ENCODE measurements at places on chromosomes 12 and 14.

DNA sequence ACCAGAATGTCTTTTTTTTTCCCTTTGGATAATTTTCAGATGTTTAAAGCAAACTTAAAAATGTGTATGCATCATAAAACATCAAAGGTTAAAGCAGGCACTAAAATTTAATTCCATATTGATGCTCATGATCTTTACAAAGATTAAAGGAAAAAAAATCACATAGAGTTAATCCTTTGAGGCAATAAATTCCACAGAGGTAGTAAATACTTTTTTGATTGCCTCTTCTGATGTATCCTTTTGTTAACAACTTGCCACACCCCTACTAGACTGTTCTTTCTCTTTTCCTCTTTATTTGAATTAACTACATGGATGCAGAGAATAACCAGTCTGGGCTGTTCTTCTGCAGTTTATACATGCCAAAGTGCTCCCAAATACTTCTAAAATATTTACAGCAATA lies 45.2 kb upstream of the KCNJ8 start:
- no peak for DNase-seq

DNA sequence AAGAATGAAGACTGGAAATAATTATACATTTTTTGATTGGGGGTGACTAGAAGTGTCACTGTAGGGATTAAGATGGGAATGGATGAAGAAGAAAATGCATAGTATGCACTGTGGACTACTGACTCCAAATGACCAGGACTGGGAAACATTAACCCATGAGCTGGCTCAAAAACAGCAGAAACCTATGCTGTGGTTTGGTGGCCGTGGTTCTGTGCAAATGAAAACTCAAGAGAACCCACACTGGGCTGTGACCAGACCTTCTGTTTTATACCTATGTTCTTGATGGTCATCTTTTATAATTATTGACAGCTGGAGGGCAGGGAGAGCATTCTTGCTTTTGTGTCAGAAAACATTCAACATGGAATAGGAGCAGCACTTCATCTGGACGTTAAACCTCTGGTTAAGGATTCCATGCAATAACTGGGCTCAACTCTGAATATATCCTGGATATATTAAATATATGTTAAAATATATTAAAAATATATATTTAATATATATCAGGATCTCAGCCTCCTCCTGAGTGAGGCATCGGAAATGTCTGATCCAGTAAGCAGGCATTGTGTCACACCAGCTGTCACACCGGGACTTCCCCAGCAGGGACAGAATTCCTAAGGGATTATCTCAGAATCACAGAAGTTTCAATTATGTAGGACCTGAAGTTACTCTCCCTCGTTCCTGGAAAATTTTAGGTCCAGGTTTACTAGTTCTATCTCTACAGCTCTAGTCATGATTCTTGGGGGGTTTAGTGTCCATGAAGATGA lies 48.5 kb downstream of the BBS10 start:
- no peak for DNase-seq

DNA sequence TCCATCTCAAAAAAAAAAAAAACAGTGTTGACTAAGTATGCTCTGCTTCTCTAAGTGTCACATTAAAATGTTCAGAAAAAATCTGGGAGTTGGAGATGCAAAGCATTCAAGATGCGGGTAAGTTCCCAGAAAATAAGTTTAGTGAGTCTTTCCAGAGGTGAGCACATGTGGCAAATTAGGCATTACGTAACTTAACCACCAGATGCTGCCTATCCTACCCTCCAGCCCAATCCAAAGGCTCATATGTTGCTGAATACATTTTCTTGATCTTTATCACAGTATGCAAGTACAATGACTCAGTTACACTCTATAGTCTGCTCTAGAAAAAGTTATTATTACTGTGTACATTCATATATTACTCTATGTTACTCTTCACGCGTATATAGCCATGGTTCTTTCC lies 3.6 kb downstream of the SLC2A14 start:
- no peak for DNase-seq

GRCh38 chr12:78878459-78878858 lies 13.9 kb downstream of the SYT1 start:
- no peak for DNase-seq

DNA sequence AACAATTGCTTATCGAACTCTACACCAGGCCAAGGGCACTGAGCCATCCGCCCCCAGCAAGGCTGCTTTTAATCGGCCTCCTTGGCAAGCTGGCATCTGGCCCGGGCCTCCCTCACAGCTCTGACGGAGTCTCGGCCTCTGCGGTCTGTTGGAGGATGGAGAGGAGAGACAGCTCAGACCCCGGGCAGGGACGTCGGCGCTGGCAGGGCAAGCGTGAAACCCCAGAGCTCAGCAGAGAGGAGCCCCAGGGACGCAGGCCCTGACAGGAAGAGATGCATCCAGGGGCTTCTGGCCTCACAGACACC lies 17.5 kb downstream of the CAMKK2 start:
- no peak for DNase-seq

- DNase-seq: no peak
Observed at GRCh38 chr12:68623984-68624383, 13.3 kb downstream of the RAP1B start.

DNA sequence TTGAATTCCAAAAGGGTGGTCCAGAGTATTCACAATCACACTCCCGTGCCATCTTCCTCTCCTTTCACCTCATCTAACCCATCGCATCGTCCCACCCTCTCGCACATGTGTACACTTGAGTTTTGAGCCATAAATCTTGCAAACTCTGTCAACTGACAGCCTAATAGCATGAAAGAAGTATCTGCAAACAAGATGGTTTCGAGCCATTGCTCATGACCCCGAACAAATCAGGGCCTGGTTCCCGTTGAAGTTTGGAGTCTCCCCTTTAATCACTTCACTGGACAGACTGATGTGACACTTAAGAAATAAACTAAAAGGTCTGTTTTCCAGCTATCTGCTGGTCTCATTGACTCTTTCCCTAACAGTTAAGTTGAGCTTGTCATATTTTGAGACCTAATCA lies 223.6 kb upstream of the SOX5 start:
- no peak for DNase-seq

- DNase-seq: no peak
Observed at GRCh38 chr12:89468648-89469326, 55.8 kb downstream of the GALNT4 start.

DNA sequence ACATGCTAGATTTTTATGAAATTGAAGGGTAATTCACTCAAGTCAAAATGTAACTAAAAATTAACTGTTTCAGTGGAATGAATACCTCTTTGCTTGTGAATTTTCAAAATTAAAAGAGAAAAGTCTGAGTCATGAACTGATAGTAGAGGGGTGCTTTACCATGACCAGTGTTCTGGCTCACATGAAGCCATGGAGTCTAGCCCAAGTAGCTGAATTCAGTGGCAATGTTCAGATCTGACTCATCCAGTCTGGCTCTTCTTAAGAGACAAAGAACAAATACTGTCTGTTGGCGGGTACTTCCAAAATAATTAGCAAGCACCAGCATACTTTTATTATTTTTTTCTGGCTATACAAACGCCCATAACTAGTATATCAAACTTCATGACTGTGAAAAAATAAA lies 366.3 kb upstream of the GARIN6 start:
- no peak for DNase-seq

DNA sequence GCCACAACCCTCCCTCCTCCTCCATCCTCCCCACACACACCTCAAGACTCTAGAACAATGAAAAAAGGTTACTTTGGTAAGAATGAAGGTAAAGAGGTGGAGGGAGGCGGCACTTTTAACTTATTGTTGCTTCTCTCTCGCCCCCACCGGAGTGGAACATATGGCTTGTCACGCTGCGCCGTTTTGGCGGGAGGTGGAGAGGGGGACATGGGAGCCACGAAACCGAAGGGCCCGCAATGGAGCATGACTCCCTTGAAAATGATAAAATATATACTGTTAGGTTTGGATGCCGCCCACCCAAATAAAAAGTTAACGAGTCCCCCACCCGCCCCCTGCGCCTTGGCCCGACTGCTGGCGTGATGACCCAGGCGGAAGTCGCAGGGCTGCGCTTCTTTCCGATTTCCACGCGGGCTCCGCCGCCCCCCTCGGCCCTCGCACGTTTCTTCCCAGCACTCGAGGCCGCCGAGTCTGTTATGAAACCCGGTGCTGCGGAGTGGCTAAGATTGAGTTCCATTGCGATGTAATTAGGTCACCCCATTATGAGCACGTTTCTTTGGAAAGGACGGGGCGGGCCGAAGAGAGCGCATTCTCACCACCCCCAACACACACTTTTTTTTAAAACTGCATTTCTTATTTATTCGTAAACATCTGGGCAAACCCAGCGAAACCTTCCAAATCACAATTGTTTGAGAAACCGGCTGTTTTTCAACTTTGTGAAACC lies 1.4 kb upstream of the ZFP36L1 start:
- peak; percentile 81 for DNase-seq

DNA sequence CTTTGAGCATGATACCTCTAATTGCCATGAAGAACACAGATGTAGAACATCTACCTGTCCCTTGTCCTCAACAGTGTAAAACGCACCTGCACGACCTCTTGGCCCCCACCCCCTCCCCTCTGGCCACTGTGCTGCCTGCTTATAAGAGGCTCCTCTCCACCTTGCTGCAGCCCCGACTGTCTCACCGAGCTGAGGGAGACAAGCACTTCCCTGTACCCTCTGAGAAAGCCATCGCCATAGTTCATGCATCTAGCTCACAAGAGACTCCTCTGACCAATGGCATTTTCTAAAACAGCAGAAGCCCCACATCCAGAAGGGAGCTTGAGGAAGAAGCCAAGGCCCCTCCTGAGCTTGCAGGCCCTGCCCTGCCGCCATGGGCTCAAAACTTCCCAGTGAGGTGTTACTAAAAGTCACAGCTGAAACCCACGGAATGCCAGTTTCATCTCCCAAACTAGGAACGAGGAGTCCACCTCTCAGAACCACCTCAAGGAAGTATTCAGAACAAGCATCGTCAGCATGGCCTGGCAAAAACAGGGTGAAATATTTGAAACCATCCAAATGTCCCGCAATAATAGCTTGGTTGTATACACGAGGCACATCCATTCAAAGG lies 21.5 kb upstream of the ANO2 start:
- DNase-seq: no peak

- DNase-seq: no peak
Observed at GRCh38 chr14:23568600-23569331, 1.2 kb upstream of the AP1G2 start.

DNA sequence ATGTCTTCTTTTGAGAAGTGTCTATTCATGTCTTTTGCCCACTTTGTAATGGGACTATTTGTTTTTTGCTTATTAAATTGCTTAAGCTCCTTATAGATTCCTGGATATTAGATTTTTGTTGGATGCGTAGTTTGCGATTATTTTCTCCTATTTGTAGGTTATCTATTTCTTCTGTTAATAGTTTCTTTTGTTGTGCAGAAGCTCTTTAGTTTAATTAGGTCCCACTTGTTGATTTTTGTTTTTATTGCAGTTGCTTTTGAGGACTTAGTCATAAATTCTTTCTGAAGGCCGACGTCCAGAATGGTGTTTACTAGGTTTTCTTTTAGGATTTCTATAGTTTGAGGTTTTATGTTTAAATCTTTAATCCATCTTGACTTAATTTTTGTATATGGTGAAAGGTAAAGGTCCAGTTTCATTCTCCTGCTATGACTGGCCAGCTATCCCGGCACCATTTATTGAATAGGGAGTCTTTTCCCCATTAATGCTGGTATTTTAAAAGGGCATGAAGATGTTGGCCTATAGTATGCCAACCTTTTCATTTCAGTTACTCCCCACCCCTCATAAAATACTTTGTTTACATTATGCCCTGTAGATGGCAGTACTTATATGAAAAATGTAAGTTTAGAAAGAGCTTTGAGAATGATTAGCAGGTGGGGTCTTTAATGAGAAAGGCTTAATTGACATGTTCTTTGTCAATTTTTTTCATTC lies 62.9 kb upstream of the PSMA6 start:
- peak; percentile 49 for DNase-seq

DNA sequence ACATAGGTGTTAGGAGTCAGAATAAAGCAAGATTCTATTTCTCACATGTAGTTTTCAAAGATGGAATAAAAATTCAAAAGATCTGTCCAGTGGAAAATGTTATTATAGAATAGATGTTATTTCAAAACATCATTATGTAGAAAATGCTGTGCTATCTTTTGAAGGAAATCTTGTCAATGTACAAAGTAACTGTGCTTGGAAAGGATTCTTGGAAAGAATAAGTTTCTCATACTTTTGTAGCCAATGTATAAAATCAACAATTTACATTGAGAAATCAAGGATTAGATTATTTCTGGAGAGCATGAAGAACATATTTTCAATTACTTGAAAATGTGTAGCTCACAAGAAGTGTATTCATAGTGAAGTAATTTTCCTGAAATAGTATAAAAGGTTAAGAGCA lies 532.5 kb upstream of the MGAT4C start:
- DNase-seq: no peak

DNA sequence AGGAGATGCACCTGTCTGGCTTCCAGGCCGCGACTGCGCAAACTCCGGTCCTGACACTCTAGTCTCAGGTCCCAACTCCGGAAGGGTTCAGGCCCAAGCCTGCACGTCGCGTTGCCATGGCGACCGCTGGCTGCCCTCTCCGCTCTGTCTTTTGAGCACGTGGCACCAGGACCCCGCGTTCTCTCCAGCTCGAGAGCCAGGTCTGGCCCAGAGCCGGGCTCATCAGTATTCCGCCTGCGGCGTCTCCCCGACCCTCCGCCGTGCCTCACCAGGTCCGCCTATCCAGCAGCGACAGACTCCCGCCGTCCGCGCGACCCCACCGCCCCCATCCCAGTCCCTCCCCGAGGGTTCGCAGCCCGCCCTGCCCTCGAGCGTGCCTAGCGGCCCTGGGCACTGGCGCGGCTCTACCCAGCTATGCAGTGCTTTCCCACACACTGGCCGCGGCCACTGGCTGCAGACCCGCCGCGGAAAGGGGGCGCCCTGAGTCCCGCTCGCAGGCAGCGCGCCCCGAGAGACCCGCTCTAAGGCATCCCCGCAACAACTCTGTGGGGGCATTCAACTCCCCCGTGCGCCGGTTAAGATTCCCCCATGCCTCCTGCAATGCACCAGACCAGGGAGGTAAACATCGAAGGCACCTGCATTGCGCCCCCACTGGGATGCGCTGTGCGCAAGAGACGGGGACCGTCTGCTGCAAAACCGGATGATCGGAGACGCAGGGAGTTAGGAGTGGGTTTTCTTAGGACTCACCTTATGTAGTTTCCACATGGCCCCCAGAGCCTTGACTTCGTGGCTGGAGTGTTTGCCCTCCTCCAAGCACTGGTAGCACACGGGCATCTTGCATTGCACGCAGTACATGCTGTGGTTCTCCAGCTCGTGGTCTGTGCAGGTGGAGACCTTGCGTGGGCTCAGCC lies 1.3 kb downstream of the TRIM9 start:
- no peak for DNase-seq

DNA sequence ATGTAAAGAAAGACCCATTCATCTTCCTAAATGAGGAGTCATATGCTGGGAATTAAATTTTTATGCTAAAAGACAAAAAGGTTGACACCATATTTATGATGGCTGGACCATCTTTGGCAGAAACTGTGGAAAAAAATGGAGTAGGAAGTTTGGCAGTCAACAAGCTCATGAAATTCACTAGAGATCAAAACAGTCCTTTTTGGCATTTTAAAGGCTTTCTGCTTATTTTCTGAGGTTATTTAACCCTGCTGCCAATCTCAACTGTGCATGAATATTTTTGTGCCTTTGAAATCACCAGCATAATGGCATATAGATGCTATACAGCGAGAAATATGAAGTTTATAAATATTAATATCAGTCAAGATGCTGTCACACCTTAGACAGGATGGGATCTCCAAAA lies 399.5 kb downstream of the PDZRN4 start:
- no peak for DNase-seq

All from RWPE1 (cell line).